ENCODE measurements at places on chromosomes 1 and 21.

DNA sequence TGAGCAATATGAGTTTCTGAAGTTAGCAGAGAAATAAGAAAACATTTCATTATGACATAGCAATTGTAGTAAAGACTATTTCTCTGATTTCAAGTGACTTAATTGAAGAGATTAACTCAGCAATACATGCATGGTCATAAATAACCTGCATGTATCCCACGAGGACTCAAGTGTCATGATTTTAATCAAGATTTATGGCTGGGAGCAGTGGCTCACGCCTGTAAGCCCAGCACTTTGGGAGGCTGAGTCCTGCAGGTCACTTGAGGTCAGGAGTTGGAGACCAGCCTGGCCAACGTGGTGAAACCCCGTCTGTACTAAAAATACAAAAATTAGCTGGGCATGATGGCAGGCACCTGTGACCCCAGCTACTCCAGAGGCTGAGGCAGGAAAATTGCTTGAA, 311.9 kb upstream of the PLD5 start:
- DNase-seq, result no peak

- no peak for DNase-seq
Measured at GRCh38 chr1:57321776-57322175, 102.1 kb downstream of the DAB1 start.

- no peak for DNase-seq
Measured at GRCh38 chr1:182032251-182032650, 29.3 kb downstream of the ZNF648 start.

DNA sequence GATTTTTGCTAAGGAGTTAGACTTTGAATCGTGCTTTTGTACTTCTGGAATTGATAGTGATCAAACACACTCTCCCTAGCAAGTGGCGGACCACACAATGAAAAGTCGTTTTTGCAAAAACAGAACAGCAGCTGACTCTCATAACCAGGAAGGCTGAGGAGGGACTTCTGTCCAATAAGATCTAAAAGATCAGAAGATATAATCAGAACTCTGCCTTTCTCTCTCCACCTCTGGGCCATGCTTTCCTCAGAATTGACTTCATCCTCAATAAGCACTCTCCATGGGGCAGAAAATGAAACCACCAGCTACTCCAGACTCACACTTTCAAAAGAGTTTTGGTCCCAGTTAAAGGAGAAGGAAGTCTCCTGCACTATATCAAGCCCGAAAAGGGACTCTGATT, 55.3 kb upstream of the SAMD13 start:
- no peak for DNase-seq

DNA sequence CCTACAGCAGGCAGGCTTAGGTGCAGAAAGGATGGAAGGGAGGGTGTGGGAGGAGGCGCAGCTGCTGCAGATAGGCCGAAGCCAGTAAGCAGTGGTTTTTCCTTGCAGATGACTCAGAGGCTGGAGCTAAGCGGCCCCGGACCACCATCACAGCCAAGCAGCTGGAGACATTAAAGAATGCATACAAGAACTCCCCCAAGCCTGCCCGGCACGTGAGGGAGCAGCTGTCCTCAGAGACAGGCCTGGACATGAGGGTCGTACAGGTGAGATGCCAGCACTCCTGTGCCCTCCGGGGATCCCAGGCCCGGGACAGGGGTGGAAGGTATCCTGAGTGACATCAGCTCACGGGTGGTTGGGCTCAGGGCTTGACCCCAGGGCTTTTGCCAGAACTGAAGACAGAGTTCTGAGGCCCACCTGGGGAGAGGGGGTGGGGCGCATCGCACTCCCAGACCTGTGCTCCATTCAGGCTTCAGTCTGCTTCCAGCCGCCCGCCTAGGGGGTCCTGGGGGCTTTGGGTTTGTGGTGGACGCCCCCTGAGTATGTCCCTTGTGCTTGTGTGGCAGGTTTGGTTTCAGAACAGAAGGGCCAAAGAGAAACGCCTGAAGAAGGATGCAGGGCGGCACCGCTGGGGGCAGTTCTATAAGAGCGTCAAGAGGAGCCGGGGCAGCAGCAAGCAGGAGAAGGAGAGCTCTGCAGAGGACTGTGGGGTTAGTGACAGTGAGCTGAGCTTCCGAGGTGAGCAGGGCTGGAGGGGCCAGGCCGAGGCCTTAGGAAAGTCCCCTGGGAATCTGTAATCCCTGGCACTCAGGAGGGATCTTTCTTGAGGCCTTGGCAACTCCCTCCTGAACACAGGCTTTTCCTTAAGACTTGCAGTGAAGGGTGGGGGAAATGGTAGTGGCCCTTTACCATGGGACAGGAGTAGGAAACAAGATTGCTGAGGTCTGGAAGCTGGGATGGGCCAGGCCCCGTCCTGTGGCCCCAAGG, 41.5 kb downstream of the LHX4 start:
- DNase-seq, result no peak

- no peak for DNase-seq
Measured at GRCh38 chr1:145994391-145995120, 1.8 kb downstream of the TXNIP start.

DNA sequence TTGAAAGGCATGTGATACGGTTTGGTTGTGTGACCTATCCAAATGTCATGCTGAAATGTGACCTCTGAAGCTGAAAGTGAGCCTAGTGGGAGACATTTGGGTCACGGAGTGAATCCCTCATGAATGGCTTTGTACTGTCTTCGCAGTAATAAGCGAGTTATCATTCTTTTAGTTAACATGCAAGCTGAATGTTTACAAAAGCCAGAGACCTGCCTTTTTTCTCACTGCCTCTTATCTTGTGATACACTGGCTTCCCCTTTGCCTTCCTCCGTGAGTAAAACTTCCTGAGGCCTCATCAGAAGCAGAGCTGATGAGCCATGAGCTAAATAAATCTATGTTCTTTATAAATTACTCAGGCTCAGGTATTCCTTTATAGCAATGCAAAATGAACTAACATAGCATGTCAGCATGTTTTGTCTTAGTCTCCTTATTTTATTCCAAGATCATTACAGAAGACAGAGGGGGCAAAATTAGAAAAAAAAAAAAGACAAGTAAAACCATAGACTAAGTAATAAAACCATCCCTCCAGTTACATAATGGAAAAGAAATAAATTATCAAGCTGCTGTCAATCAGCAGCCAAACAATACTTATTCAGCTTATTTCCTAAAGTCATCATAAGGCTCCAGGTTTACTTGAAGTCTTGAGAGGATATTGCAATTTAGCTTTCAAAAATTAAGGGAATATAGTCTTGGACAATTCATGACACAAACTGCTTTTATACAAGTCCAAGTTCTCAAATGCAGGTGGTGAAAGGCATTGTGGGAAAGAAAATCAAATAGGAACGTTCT, 12.1 kb downstream of the RGS18 start:
- no peak for DNase-seq

- no peak for DNase-seq
Measured at GRCh38 chr1:117686907-117687306, 81.1 kb downstream of the TENT5C start.

DNA sequence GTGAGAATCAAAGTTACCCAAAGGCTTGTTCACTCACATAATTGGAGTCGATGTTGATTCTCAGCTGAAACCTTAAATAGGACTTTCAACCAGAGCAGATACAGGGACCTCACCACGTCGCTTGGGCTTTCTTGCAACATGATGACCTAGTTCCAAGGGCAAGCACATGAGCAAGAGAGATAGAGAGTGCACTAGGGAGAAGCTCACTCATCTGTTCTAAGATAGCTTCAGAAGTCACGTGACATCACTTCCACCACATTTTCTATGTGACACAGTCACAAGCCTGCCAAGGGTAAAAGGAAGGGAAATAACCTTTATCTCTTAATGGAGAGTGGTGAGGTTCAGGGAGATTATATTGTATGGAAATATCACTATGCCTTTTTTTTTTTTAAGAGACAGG, 470.1 kb upstream of the PLXNA2 start:
- DNase-seq, result no peak

DNA sequence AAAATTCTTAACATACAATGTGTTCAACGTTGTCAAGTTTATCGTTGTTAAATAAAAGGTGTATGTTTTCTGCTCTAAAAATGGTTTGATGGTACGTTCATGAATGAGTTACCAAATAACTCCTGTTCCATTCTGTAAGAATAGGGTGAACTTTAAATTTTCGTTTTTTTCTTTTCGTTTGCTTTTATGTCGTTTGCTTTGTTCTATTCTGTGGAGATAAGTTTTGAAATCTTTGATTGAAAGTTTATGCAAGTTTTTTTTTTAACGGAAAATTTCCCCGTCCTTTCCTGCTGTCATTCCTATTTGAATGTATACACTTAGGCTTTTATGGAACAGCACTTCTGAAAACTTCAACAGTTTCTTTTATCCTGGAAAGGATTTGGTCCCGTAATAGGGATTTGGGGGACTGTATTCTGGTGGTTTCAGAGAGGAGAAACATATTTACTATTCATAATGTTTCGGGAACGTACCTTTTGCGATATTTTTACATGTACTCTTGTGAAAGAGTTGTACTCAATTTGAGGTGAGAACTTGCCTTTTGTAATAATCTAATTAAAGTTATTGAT, 1.7 kb downstream of the DR1 start:
- no peak for DNase-seq

DNA sequence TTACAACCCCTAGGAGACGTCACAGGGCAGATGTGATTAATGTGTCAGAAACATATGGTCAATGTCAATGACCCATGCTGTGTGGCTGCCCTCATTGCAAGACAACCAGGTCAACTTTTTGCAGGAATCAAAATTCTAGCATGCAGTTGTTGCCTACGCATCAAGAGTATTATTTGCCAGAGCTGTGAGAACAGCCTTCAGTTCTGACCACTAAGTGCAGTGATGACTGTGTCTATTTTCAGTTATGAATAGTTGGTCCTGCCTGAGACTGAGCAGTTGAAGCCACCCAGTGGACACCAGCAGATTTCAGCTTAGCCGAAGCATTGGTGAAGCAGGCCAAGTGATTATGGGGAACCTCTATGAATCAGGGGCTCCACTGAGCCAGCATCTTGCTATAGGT, 47.3 kb downstream of the LYPLAL1 start:
- no peak for DNase-seq

GRCh38 chr1:75588779-75589475, 22.0 kb downstream of the SLC44A5 start:
- DNase-seq, result no peak

GRCh38 chr1:203537806-203538464, 44.0 kb downstream of the OPTC start:
- no peak for DNase-seq

GRCh38 chr1:30966690-30967369, 58.3 kb upstream of the SDC3 start:
- no peak for DNase-seq

GRCh38 chr1:70504176-70504820, 93.2 kb downstream of the CTH start:
- no peak for DNase-seq

- DNase-seq, result no peak
Measured at GRCh38 chr1:167175901-167176300, 44.8 kb upstream of the POU2F1 start.

- DNase-seq, result no peak
Measured at GRCh38 chr21:43325968-43326715, 100.8 kb downstream of the SIK1 start.

GRCh38 chr1:153698020-153698922, 19.8 kb downstream of the NPR1 start:
- no peak for DNase-seq

GRCh38 chr1:227937838-227938145, 9.9 kb downstream of the WNT9A start:
- DNase-seq, result no peak

DNA sequence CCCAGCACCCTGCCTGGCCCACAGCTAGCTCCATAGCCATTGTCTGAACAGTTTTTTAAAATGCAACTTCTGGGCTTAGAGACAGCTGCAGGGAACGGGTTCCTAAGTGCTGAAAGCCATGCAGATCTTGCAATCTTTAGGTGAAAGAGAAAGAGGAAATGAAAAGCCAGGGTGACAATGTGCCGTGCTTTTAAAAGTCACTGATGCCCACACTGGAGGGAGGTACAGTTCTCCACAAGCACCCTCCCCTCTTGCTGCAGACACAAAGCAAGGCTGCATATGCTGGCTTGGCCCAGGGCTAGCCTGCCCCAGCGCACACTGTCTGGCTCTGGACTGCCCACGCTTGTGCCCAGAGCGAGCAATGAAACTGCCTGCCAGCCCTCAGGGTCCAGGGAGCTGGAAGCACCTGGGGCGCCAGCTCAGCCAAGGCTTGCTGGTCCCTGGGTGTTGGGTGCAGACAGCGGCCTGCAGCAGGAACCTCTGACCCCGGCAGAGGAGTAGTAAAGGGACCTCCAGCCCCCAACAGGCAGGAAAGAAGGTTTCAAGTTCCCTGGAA, 70.4 kb downstream of the AJAP1 start:
- no peak for DNase-seq

DNA sequence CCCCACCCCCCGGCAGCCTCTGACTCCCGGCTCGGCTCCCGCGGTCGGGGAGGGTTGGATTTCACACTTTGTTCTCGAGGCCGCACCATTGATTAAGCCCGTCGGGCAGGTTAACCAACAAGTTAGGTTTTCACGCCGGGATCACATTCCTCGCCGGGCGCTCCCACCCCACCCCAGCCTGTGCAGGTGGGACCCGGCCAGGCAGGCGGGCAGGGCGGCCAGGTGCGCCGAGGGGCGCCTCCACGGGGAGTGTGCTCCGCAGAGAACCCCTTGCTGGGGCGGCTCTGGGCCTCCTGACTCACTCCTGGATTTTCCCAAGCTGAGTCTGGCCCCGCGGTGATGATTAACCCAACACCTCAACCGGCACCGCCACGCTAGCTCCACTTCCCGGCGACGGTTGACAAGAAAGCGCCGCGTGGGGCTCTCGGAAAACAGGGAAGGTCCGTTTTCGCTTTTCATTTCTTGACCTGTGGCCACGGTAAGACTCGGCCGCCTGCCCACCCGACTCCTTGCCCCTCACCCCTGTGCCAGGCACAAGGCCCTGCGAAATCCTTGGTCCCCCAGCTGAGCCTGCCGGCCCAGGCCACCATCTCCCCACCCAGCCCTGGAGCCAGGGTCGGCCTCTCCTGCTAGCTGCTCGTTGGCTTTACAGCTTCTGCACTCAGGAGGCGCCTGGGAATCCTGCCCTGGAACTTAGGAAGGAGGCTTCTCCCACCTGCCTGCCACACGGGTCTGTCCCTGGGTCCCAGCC, 8.8 kb upstream of the TTLL10 start:
- DNase-seq, result no peak

DNA sequence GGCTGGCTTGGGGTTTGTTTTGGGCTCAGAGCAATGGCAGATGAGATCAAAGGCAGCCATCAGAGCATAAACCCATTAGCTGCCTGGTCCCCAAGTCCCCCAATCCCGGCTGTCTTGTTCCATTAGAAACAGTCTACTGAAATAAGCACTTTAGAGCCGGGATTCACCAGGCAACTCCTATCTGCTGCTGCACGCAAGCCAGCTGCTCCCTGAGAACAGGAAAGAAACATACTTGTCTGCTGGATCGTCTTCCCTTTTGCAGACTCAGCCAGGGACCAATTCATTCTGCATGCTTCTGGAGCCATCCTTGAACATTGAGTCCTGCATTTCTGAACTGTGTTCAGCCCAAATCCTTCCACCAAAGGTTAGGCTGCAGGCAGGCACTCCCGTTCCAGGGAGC, 21.8 kb downstream of the RXRG start:
- DNase-seq, result no peak

GRCh38 chr1:48109390-48110013, 112.3 kb upstream of the TRABD2B start:
- no peak for DNase-seq
